Brain pericyte (primary cell): ENCODE measurements at places on chromosomes 11 and 22.

DNA sequence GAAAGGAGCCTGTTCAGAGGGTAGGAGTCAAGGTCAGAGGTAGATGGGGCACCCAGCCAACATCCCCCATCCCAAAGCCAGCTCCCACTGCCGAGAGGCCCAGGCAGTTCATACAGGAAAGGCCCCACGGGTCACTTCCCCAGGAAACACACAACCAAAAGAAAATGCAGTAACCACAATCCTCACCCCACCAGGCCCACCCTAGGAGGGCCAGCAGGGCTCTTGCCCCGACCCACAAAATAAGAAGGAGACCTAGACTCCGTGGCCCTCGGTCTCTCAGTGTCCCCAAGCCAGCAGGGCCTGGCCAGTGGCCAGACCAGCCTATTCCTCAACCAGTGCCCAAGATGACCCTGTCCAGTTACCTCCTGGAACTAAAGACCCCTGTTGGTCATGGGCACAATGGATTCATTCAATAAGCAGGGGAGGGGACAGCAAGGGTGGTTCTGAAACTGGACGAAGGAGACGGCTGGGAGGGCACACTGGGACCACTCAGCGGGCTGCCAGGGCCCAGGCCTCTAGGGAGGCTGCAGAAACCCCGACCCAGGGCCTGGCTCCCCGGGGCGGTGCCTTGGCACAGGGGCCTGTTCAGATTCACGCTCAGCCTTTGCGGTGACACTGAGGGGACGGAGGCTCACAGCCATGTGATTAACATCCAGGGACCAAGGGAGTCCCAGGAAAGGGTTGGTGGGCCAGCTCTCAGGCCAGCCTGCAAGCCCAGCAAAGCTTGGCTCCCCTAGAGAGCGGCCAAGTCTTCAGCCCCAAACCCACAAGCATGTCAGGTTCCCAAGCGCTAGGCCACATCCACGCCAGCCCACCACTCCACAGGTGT, 5.5 kb downstream of the RAB3IL1 start:
- no peak for DNase-seq

GRCh38 chr11:114556135-114556534, 3.5 kb downstream of the NXPE1 start:
- DNase-seq = no peak

- DNase-seq = no peak
These were observed 33.4 kb downstream of the INSC start for GRCh38 chr11:15148169-15148568.

- no peak for DNase-seq
These were observed 813 bp upstream of the BTBD10 start for GRCh38 chr11:13463779-13464290.

DNA sequence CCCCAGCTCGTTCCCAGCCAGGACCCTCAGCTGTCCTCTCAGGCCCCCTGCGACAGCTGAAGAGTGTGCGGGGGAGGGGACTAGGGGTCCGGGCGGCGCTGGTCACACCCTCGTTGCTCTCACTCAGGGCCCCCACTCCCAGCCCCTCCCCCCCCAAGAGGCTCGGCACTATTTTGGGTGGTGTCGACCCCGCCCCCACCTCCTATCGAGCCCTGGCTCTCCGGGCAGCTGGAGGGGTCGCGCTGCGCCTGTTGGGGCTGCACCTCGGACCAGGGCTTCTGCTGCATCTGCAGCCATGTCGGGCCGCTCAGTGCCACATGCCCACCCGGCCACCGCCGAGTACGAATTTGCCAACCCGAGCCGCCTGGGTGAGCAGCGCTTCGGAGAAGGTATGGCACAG, at the start of gene HSPB2:
Gene HSPB2, plus strand, starts transcription at position 200 of the 400 bp plus-strand sequence. Its CDS starts 96 bp downstream, at position 296.
- DNase-seq = no peak

DNA sequence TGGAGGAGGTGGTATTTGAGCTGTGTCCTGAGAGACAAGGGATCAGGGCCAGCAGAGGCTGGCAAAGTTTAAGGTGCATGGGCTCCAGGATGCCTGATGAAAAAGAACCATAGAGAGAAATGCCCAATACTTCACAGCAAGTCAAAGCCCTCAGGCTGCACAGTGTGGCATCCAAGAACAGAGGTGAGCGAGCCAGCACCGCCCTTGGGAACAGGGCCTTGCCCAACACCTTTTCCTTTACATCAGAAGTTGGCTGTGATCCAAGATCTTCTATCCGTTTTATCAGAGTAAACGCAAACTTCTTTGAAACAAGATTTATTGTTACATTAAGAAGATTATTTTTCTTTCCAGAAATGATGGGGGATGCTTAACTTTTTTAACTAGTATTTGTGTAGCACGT, 1.4 kb downstream of the B3GNT6 start:
- DNase-seq = no peak

- DNase-seq = peak; percentile 50
These were observed 10.0 kb downstream of the PPM1F start for GRCh38 chr22:21942407-21943343.

GRCh38 chr22:49755631-49756001, 72.1 kb downstream of the BRD1 start:
- DNase-seq = no peak

DNA sequence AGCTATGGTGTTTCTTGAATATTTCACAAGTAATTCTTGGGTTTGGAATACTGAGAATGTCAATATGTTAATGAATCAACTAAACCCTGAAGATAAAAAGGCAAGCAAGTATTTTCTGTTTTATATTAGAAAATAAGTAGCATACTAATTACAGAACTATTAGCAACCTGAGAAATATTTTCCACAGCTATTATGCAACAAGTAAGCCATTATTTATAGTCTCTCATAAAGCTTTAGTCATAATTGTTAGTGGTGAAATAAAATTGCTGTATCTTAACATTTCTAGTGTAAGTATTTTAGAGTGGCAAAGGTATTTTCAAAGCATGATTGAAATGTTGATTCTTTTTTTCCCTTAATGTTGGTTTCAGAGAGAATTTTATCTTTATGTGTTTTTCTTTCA, 53.3 kb downstream of the FAR1 start:
- DNase-seq = no peak

- DNase-seq = no peak
These were observed 747.8 kb downstream of the BRD1 start for GRCh38 chr22:49079743-49080500.

DNA sequence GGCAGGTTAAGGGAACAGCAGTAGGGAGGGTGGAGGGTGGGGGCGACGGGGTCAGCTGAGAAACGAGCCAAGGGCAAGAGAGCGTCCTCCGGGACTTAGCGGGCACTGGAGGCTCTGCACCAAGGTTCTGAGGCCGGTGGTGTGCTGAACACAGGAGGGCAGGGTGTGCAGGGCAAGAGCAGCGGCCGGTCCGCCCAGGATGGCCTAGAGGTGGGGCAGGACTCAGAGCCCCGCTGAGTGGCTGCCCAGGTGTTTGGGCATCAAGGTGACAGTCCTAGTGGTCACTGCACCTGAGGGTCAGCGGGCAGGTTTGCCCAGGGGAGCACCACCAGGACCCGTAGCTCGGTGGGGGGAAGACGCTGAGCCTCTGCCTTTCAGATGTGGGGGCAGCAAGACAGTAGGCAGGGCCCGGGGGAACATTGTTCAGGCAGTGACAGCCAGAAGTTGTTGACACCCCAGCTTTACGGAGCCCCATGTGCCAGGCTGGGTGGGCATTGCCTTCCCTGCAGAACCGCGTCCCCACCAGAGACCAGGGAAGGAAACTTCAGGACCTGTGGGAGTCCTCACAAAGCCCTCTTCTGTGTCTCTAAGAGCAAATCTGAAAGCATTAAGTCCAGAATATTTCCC, 4.5 kb upstream of the TTLL8 start:
- DNase-seq = no peak

DNA sequence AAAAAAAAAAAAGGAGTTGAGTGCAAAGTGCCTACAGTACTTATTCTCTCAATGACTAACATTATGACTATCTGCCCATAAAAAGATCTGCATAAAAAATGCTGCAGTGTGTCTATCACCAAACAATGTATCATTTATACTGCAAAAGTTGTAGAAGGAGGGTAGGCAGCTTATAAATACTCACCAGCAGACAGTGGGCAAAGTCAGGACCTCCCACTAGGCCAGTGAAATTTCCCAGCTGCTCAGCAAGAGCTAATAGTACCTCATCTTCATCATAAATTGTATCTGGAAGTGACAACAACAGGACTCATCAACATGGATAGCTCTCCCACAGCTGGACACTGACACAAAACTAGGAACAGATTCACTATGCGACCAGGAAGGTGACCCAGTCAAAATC, 1.6 kb downstream of the PPP2R1B start:
- DNase-seq = no peak

- DNase-seq = no peak
These were observed 122.3 kb downstream of the RCN1 start for GRCh38 chr11:32213223-32213622.

DNA sequence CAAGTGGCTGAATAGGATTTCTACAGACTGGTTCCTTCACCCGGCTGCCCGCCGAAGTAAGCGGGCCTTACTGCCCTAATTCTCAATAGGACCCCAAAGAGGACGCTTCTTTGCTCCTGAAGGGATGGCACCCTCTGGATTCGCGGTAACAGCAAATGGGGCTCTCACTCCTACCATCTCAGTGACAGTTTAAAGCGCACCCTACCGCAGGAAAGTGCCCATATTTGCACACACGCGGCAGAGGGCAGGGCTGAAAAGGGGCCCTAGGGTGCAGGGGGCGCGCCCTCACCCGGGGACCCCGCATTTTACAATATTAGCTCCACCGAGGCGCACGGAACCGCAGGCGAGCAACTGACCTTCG, 985 bp upstream of the UPB1 start:
- no peak for DNase-seq
